ENCODE measurements at places on chromosomes 7 and 10. TPM values are rescaled to one million over a fixed set of nuclear protein-coding genes. Genes with fewer than 3 reads are reported as not detected.
A peak's percentile ranks its signal among the peaks of the same experiment; 100 is the strongest.

TAF6 gene
- 68.3 TPM for total RNA-seq

ITIH5 gene
- total RNA-seq, result 42.0 TPM

DNA sequence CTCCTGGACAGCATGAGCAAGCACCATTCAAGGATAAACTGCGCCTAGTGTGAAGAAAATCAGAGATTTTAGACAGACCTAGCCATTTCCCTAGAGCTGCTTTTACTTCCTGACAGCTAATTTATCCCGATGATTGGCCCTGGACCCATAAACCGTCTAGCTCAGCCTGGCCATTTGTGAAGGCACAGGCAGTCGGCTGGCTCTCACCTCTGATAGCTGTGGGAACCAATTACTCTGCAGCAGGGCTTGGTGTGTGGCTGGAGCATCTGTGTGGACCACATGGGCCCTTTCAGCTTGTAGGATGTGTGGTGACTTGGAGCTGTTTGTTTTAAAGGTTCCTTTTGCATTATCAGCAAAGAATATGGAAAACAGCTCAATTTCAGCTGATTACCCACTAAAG is 111.1 kb upstream of the NPY start:
- no peaks in the 10 kb centered on the region for H3K27me3 ChIP-seq
- no peak overlapping the region for H3K27ac ChIP-seq
- H3K36me3 ChIP-seq, result no peaks in the 10 kb centered on the region

FAM180A gene
- total RNA-seq, result 0.77 TPM

DNA sequence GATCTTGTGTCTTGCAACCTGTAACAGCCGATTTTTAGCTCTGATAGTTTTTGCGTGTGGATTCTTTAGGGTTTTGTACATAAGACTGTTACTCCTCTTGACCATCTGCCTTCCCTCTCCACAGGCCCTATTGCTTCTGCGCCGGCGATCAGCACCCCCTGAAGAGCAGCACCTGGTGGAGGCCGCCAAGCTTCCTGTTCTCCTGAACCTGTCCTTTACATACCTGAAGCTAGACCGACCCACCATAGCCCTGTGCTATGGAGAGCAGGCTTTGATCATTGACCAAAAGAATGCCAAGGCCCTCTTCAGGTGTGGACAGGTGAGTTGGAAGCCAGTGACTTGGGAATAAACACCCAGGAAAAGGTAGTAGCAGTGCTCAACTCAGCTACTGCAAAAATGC is 12.6 kb downstream of the FKBP6 start:
- no peaks in the 10 kb centered on the region for H3K27me3 ChIP-seq
- H3K36me3 ChIP-seq, result no peaks in the 10 kb centered on the region
- no peak for DNase-seq
- no peak overlapping the region for H3K4me3 ChIP-seq

- H3K4me3 ChIP-seq, result no peak overlapping the region
- no peaks in the 10 kb centered on the region for H3K4me1 ChIP-seq
- DNase-seq, result no peak
- H3K27me3 ChIP-seq, result peaks cover 28% of the 10 kb centered on the region
These were observed 13.3 kb downstream of the EMX2 start for GRCh38 chr10:117555863-117556262.

IKZF1 gene
- total RNA-seq, result 7.7 TPM

GRCh38 chr7:74606101-74606908 is 51.2 kb upstream of the GTF2I start:
- DNase-seq, result peak; percentile 42
- peak overlapping the region; percentile 32 for H3K4me3 ChIP-seq
- peak overlapping the region; percentile 78 for H3K27ac ChIP-seq
- peaks cover 6% of the 10 kb centered on the region for H3K4me1 ChIP-seq
- no peaks in the 10 kb centered on the region for H3K27me3 ChIP-seq

DNA sequence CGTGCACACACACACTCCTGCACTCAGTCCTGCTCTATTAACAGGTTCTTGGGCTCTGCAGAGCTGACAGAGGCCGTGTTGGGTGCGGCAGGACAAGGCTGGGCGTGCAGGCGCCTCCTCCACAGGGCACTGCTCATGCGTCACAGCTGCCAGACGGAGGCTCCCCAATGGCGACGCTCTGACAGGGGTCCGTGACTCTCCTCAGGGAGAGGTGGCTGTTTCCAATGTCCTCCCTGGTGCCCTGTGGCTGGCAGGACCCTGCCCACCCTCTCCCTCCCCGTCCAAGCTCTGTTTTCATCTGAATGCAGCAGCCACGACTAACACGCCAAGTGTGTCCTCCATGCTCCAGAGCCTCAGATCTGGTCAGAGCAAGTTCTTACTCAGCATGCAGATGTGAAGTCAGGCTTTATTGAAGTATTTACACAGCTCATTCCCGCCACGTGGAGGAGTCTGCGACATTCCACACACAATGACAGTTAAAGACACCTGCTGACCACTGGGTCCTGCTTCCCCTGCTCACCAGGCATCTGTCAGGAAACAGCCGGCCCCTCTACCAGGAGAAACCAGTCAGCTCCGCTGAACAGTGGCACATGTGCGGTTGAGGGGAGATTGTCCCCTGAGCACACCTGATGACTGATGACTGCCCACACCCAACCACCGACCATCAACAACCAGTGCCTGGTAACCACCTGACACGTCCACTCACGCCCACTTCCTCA is 116.7 kb downstream of the VIPR2 start:
- H3K4me3 ChIP-seq, result no peak overlapping the region
- H3K4me1 ChIP-seq, result peaks cover 3% of the 10 kb centered on the region
- no peaks in the 10 kb centered on the region for H3K27me3 ChIP-seq
- no peak overlapping the region for H3K27ac ChIP-seq
- no peaks in the 10 kb centered on the region for H3K36me3 ChIP-seq

DNA sequence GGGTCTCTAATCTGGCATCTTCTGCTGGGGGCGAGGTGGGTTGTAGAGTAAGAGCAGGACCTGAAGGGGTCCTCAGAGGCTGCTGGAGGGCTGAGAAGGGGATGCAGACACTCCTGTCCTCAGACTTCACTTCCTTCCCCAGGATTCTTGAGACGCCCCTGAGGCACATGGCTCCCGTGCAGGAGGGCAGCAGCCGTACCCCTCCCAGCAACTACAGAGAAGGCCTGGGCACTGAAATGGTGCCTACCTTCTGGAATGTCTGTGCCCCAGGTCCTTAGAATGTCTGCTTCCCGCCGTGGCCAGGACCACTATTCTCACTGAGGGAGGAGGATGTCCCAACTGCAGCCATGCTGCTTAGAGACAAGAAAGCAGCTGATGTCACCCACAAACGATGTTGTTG is 52.0 kb downstream of the VWA2 start:
- no peak overlapping the region for H3K27ac ChIP-seq
- H3K4me1 ChIP-seq, result no peaks in the 10 kb centered on the region
- no peak overlapping the region for H3K4me3 ChIP-seq
- H3K36me3 ChIP-seq, result peaks cover under 1% of the 10 kb centered on the region
- DNase-seq, result no peak

- H3K4me3 ChIP-seq, result no peak overlapping the region
- no peaks in the 10 kb centered on the region for H3K36me3 ChIP-seq
- H3K27me3 ChIP-seq, result no peaks in the 10 kb centered on the region
- no peak for DNase-seq
These were observed 133.6 kb upstream of the VWC2 start for GRCh38 chr7:49639808-49640207.

STRIP2 gene
- total RNA-seq, result 5.5 TPM

LRRC17 gene
- 9.8 TPM for total RNA-seq

DNA sequence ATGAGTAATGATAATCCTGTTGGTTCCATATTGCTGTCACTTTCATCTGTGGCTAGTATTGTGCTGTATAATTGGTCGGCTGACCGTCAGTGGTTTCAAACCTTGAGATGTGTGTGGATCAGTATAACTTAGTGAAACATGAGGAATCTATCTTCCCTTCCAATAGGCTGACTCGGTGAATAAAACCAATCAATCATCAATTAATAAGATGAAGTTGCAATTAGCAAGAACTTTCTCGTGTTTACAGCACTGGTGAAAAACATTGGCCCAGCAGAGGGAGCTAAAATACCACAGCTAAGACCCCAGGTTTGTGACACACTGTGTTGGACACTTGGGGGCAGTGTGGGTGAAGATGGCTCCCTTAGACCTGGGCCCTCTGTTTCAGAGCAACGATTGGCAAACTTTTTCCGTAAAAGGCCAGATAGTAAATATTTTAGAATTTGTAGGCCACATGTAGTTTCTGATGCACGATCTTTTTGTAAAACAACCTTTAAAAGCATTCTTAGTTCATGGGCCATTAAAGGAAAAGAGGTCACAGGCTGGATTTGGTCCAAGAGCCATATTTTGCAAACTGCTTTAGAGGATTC is 47.8 kb downstream of the STRA8 start:
- no peak overlapping the region for H3K27ac ChIP-seq
- no peaks in the 10 kb centered on the region for H3K36me3 ChIP-seq
- no peak overlapping the region for H3K4me3 ChIP-seq

CALHM3 gene
- total RNA-seq, result not detected

ZNF117 gene
- total RNA-seq, result 26.8 TPM

- H3K4me3 ChIP-seq, result no peak overlapping the region
- no peaks in the 10 kb centered on the region for H3K36me3 ChIP-seq
- H3K27ac ChIP-seq, result no peak overlapping the region
- no peak for DNase-seq
- no peaks in the 10 kb centered on the region for H3K4me1 ChIP-seq
- H3K27me3 ChIP-seq, result no peaks in the 10 kb centered on the region
These were observed 168.9 kb downstream of the SNX10 start for GRCh38 chr7:26460351-26461085.

- no peaks in the 10 kb centered on the region for H3K4me1 ChIP-seq
- no peak overlapping the region for H3K4me3 ChIP-seq
- H3K36me3 ChIP-seq, result no peaks in the 10 kb centered on the region
- DNase-seq, result no peak
- peaks cover 2% of the 10 kb centered on the region for H3K27me3 ChIP-seq
These were observed 106.6 kb upstream of the COL1A2 start for GRCh38 chr7:94288096-94288495.

PALD1 gene
- total RNA-seq, result 6.6 TPM

OR2A42 gene
- total RNA-seq, result not detected

DNAJB12 gene
- 33.0 TPM for total RNA-seq

- H3K27ac ChIP-seq, result peak overlapping the region; percentile 96
- no peaks in the 10 kb centered on the region for H3K36me3 ChIP-seq
- peak overlapping the region; percentile 57 for H3K4me3 ChIP-seq
These were observed 424 bp downstream of the EGFR start for GRCh38 chr7:55019191-55019690.

RPEL1 gene
- not detected for total RNA-seq

GRCh38 chr7:106887421-106887820 is 22.3 kb downstream of the PIK3CG start:
- no peaks in the 10 kb centered on the region for H3K36me3 ChIP-seq
- H3K4me3 ChIP-seq, result no peak overlapping the region
- no peak overlapping the region for H3K27ac ChIP-seq
- DNase-seq, result no peak

AOC1 gene
- total RNA-seq, result 2.1 TPM

CREB5 gene
- total RNA-seq, result 3.4 TPM

GRCh38 chr10:132130286-132131265 is 56.2 kb upstream of the DPYSL4 start:
- H3K4me3 ChIP-seq, result no peak overlapping the region
- H3K27ac ChIP-seq, result no peak overlapping the region
- no peaks in the 10 kb centered on the region for H3K36me3 ChIP-seq
- DNase-seq, result no peak

DNA sequence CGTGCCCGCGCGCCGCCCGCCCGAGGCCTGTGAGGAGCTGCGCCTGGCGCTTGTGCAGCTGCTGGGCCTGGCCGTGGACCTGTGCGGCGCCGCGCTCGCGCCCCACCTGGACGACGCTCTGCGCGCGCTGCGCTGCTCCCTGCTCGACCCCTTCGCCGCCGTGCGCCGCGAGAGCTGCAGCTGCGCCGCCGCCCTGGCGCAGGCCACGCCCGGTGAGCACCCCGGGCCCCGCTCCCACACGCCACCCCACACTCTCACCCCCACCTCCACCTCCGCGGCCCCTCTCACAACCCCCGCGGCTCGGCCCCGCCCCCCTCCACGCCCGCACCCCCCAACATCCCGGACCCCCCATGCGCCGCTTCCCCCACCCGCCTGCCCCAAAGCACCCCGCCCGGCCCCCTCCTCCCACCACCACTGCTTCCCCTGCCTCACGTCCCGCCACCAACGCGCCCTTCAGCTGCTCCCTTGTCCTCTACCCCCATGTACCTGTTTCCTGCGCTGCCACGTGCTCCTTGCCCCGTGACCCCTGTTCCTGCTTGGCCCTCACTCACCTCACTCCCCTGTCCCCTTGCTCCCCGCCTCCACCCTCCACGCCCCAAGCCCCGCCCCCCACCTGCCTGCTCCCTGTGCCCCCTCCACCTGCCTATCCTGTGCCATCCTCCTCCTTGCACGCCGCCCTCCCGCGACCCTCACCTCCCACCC is at the start of gene PRKAR1B:
TSS of gene PRKAR1B (minus strand) at position 178 of the 702 bp plus-strand sequence. CDS start 15,776 bp downstream, outside the sequence.
- DNase-seq, result no peak
- H3K4me3 ChIP-seq, result peak within 1 kb of the TSS; percentile 90
- H3K4me1 ChIP-seq, result peaks cover 4% of the 10 kb centered on the region

TSPAN12 gene
- 16.2 TPM for total RNA-seq

IQUB gene
- 2.0 TPM for total RNA-seq

- DNase-seq, result peak; percentile 58
- no peaks in the 10 kb centered on the region for H3K27me3 ChIP-seq
- no peak overlapping the region for H3K4me3 ChIP-seq
- no peaks in the 10 kb centered on the region for H3K36me3 ChIP-seq
- H3K4me1 ChIP-seq, result no peaks in the 10 kb centered on the region
These were observed 101.5 kb downstream of the FOXL3 start for GRCh38 chr7:391411-391951.
